ENCODE measurements at places on chromosomes 11 and 22.

DNA sequence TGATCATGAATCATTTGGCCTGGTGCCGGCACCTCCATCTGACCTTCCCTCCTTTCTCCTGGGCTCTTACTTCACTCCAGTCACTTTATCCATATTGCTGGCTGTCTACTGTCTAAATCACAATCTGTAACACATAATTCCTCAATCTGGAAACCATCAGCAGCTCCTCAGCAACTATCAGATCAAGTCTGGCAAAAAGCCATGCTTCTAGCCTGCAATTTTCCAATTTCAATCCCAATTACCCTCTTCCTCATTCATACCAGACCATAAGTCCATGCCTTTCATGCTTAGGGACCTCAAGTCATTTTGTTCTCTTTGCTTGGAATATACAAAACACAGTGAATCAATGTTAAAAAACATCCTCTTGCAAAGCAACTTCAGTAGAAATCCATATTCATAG is 882.8 kb upstream of the ANO3 start:
- DNase-seq, result no peak

DNA sequence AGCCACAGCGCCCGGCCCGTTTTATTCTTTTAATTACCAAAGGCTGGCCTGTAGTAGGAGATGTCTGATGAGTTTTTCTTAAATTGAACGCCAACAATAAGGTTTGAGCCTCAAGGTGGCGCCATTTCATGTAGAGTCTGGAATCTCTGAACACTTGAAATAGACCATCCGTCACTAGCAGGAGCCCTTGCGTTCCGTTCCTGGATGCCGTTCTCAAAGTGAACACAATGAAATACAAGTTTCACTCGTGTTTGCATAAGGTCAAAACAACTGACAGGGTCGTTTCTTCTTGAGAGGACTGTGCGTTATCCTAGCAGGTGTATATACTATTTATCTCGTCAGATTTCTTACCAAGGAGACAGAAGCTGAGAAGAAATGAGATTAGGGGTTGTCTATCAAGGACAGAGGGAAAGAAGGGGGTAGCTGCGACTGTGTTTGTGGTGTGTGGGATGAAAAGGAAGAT is 18.7 kb upstream of the SCGB1D1 start:
- DNase-seq, result peak; percentile 57

DNA sequence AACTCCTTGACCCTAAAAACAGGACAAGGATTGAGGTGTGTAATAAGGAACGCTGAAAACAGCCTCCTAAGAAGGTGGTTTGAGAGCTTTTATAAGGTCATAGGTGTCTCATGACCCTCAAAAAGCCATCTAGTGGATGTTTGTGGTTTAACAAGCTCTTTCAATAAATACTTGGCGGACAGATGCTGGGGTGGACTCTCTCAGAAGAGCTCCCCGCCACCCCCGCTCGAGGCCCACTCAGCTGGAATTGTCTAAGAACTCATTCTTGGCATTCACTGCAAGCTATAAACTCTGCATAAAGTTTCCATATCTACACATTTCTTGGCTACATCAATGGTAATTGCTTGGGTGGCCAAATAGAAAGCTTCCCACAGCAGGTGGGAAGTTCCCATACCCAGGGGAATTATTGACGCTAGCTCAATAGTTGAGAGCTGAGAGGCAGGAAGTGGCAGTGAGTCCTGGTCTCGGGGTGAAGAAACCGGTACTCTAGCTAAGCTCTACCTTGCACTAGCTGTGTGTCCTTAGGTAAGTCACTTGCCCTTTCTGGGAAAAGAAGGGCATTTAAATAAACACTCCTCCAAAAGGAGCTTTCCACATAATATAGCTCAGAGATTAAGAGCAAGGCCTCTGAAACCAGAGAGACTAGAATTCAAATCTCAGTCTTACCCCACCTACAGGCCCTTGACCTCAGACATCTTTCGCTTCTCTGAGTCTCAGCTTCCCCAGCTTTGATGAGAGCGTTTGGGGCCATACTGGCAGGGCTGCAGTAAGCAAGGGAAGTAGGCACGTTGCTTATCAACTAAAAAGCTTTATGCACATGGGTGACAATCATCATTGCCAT is 6.4 kb downstream of the MS4A15 start:
- no peak for DNase-seq

GRCh38 chr11:11898648-11899047 is 56.9 kb downstream of the USP47 start:
- no peak for DNase-seq

GRCh38 chr11:30879322-30880005 is 293.3 kb upstream of the MPPED2 start:
- DNase-seq, result no peak

DNA sequence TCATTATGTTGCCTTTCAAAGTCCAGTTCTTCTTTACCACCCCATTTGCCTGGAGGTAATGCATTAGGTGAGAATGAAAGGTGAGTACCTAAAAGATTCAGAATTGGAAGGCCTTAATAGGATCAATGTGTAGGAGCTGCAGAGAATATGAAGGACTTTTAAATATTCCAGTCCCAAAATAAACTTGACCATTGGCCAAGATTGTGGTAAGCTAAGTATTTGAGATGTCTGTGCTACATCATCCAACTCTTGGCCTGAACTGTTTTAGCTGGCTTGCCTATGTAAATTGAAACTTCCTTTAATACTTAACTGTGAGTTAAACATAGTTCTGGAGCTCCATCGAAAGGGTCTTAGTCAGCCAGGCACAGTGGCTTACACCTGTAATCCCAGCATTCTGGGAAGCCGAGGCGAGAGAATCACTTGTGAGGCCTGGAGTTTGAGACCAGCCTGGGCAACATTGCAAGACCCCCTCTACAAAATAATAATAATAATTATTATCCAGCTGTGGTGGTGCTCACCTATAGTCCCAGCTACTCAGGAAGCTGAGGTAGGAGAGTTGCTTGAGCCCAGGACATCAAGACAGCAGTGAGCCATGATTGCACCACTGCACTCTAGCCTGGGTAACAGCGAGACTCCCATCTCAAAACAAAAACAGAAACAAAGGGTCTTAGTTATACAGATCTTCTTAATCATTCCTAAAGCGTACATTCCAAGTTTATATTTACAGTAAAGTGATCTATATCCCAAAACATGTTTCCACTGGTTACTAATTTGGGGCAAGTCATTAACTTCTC is 29.8 kb downstream of the MTMR3 start:
- DNase-seq, result no peak

- no peak for DNase-seq
Measured at GRCh38 chr11:35030716-35031213, 108.2 kb upstream of the CD44 start.

DNA sequence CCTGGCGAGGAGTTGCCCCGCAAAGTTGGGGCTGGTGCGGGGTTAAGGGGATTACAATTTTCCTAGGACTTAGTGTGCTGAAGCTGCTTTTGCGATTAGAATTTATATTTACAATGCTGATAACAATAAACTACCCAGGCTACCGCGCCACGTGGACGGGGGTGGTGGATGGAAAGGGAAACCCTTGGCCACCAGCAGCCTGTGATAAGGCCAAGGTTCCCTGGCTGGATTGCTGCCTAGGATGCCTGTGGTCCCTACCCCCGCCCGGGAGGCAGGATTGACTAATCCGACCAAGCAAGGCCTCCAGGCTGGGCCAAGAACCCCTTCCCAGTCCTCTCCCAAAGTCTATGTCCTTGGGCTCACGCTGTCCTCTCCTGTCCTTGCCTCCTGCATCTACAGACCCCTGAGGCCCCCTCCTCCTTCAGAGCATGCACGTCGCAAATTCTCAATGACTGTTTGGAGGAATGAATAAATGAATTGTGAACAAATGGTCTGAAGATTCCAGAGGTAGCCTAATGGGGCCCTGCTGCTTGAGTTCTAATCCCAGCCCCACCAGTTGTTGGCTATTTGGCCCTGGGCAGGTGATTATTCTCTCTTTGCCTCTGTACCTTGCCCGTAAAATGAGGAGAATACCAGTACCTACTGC is 7.6 kb upstream of the CHKA start:
- DNase-seq, result no peak

DNA sequence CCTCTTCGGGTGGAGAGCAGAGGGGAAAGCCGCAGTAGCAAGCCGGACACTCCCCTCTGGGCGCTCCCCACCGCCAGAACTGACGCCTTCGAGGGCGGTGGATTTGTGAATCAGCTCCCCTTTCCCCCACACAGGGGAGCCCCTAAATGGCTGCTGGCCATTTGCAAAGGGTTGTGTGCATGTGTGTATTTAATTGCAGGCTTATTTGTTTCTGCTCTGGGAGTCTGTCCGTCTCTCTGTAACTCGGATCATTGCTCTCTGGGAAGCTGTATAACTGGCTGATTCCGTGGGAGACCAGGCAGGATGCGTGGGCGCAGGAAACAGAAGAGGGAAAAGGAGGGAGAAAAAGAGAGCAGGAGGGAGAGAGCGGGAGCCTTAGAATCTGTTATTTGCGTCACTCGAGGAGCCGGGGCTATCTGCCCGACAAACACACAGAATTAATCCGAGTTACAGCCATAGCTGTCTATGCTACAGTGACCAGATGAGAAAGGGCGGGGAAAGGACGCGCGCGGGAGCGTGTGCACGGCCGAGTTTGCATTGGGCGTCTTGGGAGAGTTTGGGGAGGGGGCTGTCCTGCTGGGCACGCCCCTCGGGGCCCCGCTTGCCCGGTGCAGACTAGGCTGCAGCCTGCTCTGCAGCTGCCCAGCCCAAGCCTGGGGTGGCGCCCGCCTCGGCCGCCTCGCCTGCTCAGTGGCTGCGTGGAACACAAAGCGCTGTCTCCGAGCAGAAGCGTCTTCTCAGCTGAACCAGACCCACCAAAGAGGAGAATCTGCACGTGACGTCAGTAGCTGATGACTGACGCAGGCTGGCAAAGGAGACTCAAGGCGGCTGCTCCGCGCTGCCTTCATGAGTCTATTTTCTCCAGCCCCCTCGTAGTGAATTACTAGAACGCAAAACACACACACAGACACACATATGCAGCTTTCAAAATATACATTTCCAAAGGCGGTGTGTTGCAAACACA is 105.3 kb upstream of the HSD17B12 start:
- DNase-seq, result no peak

DNA sequence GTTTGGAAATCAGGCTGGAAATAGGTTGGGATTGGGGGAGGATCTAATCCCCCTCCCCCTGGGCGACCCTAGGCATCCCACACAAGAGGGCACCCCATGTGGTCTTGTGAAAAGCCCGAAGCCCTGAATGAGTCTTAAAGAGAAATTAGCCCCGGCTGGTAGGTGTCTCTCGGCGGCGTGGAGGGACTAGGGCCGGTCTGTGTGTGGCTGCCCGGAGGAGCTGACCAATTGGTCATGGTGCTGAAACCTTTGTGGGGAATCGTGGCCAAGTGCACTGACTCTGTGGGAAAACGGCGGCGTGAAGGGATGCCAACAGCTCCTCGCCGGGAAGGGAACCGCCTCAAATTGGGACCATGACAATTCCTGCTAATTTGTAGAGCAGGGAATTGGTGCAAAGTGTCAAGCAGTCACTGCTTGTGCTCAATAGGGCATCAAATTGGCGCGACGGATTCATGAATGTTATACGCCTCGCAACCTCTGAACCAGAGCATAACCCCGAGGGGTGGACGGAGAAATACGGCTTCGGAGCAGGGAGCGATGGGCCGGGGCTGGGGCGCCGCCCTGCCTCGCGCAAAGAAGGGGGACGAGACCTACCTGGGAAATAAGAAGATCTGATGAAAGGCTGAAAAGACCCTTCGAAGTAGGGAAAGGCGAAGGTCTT is 1.5 kb downstream of the DBX1 start:
- no peak for DNase-seq

All from stimulated activated CD8-positive, alpha-beta memory T cell treated with anti-CD3 and anti-CD28 coated beads, Interleukin-7, amount 100 ng/mL, for 1 hour (primary cell).